ENCODE measurements at places on chromosomes 7 and 10.

GRCh38 chr7:95529701-95530100 lies 44.0 kb downstream of the ASB4 start:
- no peak overlapping the region for H3K27ac ChIP-seq
- H3K4me3 ChIP-seq = no peak overlapping the region
- no peak for DNase-seq
- no peaks in the 10 kb centered on the region for H3K36me3 ChIP-seq
- no peaks in the 10 kb centered on the region for H3K27me3 ChIP-seq

- no peak overlapping the region for H3K4me3 ChIP-seq
- no peak overlapping the region for H3K27ac ChIP-seq
- no peaks in the 10 kb centered on the region for H3K36me3 ChIP-seq
- H3K4me1 ChIP-seq = no peaks in the 10 kb centered on the region
- no peak for DNase-seq
Observed at GRCh38 chr10:30562787-30563186, 66.8 kb downstream of the LYZL2 start.

- H3K27ac ChIP-seq = no peak overlapping the region
- no peak overlapping the region for H3K4me3 ChIP-seq
- no peak for DNase-seq
- H3K27me3 ChIP-seq = no peaks in the 10 kb centered on the region
Observed at GRCh38 chr10:131403936-131404335, 92.4 kb upstream of the TCERG1L start.

- H3K4me3 ChIP-seq = no peak overlapping the region
- no peaks in the 10 kb centered on the region for H3K4me1 ChIP-seq
- no peaks in the 10 kb centered on the region for H3K36me3 ChIP-seq
- H3K27ac ChIP-seq = no peak overlapping the region
Observed at GRCh38 chr7:116324582-116324981, 114.2 kb downstream of the TES start.

DNA sequence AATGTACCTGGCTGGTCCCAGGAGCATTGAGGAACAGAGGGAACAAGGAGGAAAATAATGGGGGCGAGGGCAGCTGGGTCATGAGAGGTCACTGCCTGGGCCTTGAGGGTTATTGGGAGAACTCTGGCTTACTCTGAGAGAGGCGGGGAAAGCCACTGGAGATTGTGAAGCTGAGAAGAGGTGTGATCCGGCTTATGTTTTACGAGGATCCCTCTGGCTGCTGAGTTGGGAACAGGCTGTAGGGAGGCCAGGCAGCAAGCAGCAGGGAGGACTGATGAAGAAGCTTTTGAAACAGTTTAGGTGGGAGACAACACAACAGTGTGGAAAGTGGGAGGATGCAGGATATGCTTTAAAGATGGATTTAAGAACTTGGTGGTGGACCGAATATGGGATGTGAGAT lies 87.3 kb downstream of the FANK1 start:
- no peaks in the 10 kb centered on the region for H3K27me3 ChIP-seq
- no peaks in the 10 kb centered on the region for H3K36me3 ChIP-seq
- no peaks in the 10 kb centered on the region for H3K4me1 ChIP-seq
- H3K27ac ChIP-seq = no peak overlapping the region
- no peak overlapping the region for H3K4me3 ChIP-seq

DNA sequence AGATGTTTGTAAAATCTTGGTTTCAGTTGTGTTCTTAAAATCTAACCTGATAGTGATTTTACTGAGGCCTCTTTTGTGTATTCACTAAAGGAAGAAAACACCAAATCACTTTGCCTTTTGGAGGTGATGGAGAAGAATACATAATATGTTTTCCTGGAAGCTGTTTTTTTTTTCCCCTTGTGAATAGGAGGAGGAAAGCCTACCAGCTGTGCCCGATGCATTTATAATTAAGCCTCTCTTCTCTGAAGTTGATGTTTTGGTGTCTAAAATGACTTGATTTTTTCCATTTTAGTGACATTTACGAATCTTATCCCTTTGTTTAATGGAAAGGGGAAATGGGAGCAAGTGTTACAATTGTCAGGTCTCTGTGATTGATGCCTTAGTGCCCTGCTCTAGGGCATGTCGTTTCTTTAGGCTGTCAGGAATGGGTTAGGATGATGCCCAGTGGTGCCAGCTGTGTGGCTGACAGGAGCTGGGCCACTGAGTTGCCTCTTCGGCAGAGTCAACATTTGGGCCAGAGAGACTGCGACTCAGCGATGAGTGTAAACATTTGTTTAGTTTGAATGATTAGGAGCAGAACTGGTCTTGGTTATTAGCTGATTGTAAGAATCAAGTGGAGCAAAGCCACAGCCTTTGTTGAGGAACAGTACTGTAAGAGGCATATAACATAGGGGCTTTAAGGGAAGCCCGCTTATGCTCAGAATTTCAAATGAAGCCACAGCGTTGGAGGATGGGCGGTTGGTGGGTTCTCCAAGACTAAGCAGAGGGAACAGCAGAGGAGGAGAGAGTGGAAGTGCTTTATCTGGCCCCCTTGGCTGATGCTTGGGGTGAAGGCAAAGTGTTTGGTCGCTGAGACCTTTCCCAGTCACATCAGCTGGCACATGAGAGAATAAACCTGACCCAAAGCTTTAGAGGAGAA lies 81.6 kb downstream of the CDK14 start:
- no peaks in the 10 kb centered on the region for H3K36me3 ChIP-seq
- H3K4me1 ChIP-seq = no peaks in the 10 kb centered on the region
- H3K27ac ChIP-seq = no peak overlapping the region
- no peaks in the 10 kb centered on the region for H3K27me3 ChIP-seq
- no peak overlapping the region for H3K4me3 ChIP-seq

DNA sequence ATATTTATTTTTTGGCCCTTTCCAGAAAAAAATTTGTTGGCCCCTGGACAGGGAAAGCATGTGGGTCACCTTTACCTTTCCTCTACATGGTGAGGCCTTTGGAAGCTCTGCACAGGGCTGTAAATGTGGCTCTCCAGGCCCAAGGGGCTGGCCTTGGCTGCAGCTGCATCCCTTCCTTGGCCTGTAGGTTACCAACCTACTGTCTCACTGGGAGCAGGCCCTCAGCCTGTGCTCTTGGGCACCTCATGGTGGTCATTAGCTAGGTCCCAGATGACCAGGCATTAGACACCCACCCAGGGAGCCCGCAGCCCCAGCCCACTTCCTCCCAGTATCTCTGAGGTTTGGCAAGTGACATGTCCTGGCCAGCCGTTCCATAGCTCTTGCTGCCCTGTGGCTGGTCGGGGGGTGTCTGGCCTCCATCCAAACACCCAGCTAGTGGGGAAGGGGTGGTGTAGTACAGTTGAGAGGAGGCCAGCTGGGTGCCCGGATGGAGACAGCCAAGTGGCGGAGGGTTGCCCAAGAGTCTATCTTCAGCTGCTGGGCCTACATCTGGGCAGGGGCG lies 7.1 kb upstream of the CPA5 start:
- H3K27ac ChIP-seq = no peak overlapping the region
- H3K4me3 ChIP-seq = no peak overlapping the region
- H3K27me3 ChIP-seq = no peaks in the 10 kb centered on the region
- no peaks in the 10 kb centered on the region for H3K4me1 ChIP-seq
- no peak for DNase-seq

GRCh38 chr10:111077785-111078504 lies 1.1 kb downstream of the ADRA2A start:
- H3K4me3 ChIP-seq = peak overlapping the region; percentile 29
- no peaks in the 10 kb centered on the region for H3K27me3 ChIP-seq
- H3K4me1 ChIP-seq = peaks cover 26% of the 10 kb centered on the region
- H3K36me3 ChIP-seq = no peaks in the 10 kb centered on the region
- peak overlapping the region; percentile 18 for H3K27ac ChIP-seq

DNA sequence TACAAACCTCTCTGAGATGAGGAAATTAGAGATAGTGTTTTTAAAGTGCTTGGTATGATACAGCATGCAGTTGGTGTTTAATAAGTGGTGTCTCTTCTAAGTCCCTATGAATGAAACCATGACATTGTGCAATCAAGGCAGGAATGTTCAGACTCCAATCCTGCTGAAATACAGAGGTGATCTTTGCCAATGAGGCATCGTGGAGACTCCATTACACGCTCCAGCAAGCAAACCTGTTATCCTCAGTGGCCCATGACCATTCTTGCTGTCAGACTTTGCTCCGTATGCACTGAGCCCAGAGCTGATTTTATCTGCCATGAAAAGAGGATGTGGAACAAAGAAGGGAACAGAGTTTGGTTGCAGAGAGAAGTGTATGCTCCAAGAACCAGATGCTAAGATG lies 47.3 kb downstream of the CDHR3 start:
- no peaks in the 10 kb centered on the region for H3K27me3 ChIP-seq
- H3K36me3 ChIP-seq = no peaks in the 10 kb centered on the region
- peak; percentile 40 for DNase-seq
- H3K4me1 ChIP-seq = peaks cover 16% of the 10 kb centered on the region

- no peak for DNase-seq
- H3K27ac ChIP-seq = peak overlapping the region; percentile 32
- no peaks in the 10 kb centered on the region for H3K27me3 ChIP-seq
- peaks cover 24% of the 10 kb centered on the region for H3K4me1 ChIP-seq
- no peak overlapping the region for H3K4me3 ChIP-seq
Observed at GRCh38 chr10:124691421-124692099, 52.6 kb downstream of the FAM53B start.

DNA sequence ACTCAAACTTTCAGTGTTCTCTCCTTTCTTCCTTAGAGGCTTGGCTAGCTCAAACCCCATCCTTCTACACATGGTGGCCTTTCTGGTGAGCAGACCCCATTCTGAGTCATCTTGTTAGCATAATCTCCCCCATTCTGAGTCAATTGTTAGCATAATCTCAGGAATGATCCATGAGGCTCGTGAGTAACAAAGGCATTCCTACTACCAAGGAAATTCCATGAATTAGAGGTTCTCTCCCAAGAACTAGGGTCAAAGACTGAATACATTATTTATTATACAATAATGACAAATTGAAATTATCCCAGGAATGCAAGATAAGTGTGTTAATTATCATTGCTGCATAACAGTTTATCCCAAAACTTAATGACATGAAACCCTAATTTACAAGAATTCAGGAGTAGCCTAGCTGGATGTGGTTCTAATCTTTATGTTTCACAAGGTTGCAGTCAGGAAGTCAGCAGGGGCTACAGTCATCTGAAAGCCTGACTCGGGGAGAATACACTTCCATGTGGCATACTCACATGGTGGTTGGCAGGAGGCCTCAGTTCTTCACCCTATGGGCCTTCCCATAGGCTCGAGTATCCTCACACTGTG lies 100.2 kb downstream of the MMRN2 start:
- no peaks in the 10 kb centered on the region for H3K36me3 ChIP-seq
- no peak overlapping the region for H3K4me3 ChIP-seq
- no peaks in the 10 kb centered on the region for H3K27me3 ChIP-seq
- peak overlapping the region; percentile 8 for H3K27ac ChIP-seq
- DNase-seq = no peak

DNA sequence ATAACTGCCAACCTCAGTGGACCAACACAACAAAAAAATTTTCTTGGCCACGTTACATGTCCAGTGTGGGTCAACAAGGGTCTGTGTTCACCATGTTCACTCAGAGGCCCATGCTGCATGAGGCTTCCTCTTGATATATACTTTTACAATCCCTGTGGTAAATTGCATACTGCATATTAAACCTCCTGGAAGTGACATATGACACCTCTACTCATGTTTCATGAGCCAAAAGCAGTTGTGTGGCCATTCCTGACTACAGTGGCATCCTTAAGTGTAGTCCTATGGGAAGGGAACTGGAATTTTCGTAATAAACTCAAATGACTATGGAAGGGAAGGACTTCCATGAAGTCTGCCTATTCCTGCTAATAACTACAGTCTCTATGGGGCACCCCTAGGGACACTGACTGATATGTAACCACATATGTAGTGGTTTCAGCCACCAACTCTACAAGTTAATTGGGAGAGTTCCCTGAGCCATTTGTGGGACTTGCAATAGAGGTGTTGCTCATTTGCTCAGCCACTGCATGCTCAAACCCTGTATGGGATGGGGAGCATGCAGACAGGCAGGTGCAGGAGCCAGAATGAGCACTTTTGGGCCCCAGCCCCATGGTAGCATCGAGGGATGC lies 9.7 kb downstream of the DYNC1I1 start:
- H3K27ac ChIP-seq = no peak overlapping the region
- no peak for DNase-seq
- no peaks in the 10 kb centered on the region for H3K36me3 ChIP-seq
- no peak overlapping the region for H3K4me3 ChIP-seq

DNA sequence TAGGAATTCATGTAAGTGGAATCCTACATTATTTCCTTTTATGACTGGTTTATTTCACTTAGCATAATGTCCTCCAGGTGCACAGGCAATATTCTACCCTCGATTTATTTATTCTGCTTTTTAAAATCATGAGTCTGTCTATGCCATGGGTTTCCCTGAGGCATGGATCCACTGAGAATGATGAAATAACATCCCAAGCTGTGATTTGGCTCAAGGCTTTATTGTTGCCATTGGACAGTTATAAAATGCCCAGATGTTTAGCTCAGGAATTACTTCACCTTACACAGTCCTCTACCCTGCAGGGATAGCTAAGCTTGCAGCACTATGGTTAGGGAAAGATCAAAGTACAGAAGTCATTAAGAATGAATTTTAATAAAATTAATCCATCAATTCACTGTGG lies 219.5 kb downstream of the FRMD4A start:
- no peaks in the 10 kb centered on the region for H3K36me3 ChIP-seq
- no peaks in the 10 kb centered on the region for H3K27me3 ChIP-seq
- no peak overlapping the region for H3K4me3 ChIP-seq
- DNase-seq = no peak
- H3K4me1 ChIP-seq = no peaks in the 10 kb centered on the region

DNA sequence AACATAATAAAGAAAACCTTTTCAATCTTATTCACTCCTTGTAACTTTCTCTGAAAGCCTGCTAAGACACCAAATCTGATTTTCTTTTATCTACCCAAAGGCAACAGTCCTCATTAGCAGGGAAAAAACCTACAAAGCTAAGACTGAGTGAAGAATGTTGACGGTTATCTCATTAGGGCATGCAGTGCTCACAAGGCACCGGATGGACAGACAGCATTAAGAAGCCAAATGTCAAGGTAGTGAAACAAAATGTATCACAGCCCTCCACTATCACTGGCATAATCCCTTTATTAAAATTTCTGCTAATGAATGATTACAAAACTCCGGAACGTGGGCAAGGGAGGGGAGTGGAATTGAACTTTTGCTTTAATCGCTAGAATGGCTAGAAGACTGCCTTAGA lies 442.8 kb downstream of the NEBL start:
- DNase-seq = no peak
- no peak overlapping the region for H3K27ac ChIP-seq
- no peaks in the 10 kb centered on the region for H3K27me3 ChIP-seq

GRCh38 chr7:77753173-77753572 lies 45.1 kb downstream of the TMEM60 start:
- no peak for DNase-seq
- no peaks in the 10 kb centered on the region for H3K36me3 ChIP-seq
- no peak overlapping the region for H3K27ac ChIP-seq
- peaks cover under 1% of the 10 kb centered on the region for H3K4me1 ChIP-seq
- H3K27me3 ChIP-seq = no peaks in the 10 kb centered on the region

DNA sequence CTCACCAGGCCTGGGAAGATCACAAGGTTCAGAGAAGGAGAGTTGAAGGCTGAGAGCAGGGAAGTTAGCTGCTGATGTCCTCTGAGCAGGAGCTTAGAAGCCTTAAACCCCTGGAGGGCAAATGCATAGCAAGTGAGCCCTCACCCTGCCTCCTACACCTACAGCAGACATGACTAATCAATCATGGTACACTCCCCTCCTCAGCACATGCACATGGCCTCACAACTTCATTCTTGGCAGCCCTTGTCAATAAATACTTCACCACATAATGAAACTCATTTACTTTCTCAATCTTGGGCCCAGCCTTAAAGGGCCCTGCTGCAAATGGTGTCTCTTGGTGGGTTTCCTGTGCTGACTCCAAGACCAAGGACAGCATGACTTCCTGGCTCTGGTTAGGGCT lies 12.9 kb downstream of the MMRN2 start:
- H3K27me3 ChIP-seq = no peaks in the 10 kb centered on the region
- H3K4me1 ChIP-seq = no peaks in the 10 kb centered on the region
- H3K4me3 ChIP-seq = no peak overlapping the region

Measured in thyroid gland (tissue), 4 donors.